ENCODE measurements at places on chromosomes 7 and 10.

- no peak for DNase-seq
These were observed 4.4 kb upstream of the TBX20 start for GRCh38 chr7:35258125-35258867.

DNA sequence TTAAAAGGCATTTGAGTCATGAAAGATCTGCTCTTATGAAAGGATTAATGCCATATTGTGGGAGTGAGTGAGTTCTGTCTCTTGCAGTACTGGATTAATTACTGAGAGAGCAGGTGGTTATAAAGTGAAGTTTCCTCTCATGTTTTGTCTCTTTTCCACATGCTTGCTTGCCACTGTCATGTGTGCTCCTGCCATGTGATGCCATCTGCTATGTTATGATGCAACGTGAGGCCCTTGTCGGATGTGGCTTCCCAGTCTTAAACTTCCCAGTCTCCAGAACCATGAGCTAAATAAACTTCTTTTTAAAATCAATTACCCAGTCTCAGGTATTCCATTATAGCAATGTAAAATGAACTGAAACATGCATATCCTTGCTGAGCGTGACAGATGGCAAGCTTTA lies 22.7 kb upstream of the TCTN3 start:
- no peak for DNase-seq

DNA sequence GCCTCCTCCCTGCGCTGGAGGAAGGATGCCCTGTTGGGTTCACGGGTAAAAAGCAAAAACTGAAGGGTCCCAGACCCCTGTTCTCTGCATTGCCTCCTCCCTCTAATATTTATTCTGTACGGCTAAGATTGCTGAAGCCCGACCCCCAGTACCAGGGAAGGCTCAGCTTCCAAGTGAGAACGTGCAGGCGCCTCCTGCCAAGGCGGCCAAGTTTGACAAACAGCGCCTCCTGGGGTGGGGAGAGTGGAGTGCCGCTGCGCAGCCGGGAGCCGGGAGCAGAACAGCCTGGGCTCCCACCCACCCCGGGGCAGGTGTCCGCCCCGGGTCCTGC lies 4.7 kb upstream of the EBF3 start:
- DNase-seq = no peak

GRCh38 chr7:8165150-8165549 lies 96.8 kb downstream of the ICA1 start:
- no peak for DNase-seq

DNA sequence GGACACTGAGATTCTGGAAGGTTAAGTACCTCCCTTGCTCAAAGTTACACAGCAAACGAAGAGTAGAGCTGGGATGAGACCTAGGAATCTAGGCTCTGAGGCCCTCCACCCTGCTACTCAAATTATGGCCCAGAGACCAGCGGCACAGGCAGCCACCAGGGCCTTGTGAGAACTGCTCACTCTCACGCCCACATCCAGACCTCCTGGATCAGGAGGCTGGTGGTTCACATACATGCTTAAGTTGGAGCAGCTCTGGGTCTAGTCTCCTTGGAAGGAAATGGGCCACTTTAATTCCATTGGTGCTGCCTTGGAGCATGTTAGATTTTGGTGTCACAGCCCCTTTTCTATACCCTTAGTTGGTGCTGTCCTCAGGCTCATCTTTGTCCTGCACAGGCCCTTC lies 41.9 kb downstream of the ADRA2A start:
- DNase-seq = no peak

GRCh38 chr7:47322731-47323130 lies 259.2 kb downstream of the TNS3 start:
- DNase-seq = no peak

DNA sequence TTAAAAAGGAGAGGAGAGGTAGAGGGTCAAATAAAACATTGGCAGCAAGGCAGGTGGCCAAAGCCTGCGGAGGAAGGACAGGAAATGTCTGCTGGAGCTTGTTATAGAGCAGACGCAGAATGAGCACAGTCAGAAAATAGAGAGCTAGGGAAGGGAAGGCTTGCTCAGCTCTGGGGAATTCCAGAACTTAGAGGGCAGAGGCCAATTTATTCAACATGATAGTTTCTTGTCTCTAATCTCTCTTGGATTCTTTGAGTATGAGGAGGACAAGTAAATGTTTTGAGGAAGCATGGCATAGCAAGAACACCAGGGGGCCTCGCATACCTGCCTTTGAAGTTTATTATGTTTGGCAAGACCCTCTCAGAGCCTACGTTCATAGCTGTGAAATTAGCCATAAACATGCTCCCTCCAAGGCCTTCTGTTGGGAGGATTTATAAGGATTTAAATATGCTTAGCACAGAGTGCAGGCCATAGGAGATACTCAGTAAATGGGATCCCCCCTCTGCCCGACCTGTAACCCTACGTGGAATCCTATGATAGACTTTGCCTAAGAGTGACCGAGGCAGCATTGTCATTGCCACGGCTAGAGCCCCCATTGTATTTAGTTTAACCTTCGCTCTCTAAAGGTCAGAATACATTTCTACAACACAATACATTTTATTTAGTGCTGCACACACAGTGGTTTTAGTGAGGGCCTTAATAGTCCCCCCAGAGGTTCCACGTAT lies 293.9 kb downstream of the CCDC3 start:
- DNase-seq = peak; percentile 5

- DNase-seq = no peak
These were observed 341.1 kb downstream of the CXCL12 start for GRCh38 chr10:44043646-44044375.

- DNase-seq = no peak
These were observed 102.0 kb downstream of the STRA8 start for GRCh38 chr7:135335628-135336139.

DNA sequence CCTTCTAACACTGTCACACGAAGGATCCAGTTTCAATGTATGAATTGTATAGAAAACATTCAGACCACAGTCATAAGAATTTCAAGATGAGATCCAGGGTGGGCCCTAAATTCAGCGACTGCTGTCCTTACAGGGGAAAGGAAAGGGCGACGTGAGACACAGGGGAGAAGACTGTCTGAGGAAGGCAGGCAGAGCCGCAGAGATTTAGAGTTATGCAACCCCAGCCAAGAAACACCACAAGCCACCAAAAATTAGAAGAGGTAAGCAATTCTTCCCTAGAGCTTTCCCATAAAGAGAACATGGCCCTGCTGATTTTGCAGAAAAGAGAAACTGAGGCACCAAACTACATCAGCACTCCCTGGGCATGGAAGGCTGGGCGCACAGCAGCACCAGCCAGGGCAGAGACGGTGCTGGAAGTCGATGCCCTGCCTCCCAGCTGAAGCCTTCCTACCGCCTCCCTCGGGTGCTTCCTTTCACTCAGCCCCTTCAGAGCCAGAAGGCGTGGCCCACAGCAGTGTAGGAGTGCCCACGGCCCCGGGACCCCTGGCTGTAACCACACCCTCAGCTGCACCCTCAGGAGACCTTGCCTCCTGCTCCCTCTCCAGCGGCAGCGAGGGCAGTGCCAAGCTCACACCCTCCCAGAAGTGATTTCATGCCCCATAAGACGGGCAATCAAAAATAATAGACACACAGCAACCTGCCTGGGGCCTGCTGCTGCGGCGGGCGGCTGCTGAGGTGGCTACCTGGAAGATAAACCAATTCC lies 81.0 kb upstream of the LRRC4 start:
- DNase-seq = no peak
